T-cell (primary cell): ENCODE measurements at places on chromosomes 1 and 21. TPM values are rescaled to one million over a fixed set of nuclear protein-coding genes. Genes with fewer than 3 reads are reported as not detected.

- DNase-seq: no peak
Observed at GRCh38 chr1:103489935-103490334, 35.6 kb upstream of the RNPC3 start.

GRCh38 chr1:26697978-26698849 is 2.4 kb downstream of the ARID1A start:
- peak; percentile 40 for DNase-seq

GRCh38 chr1:181369416-181369815 is 113.9 kb upstream of the CACNA1E start:
- no peak for DNase-seq

DNA sequence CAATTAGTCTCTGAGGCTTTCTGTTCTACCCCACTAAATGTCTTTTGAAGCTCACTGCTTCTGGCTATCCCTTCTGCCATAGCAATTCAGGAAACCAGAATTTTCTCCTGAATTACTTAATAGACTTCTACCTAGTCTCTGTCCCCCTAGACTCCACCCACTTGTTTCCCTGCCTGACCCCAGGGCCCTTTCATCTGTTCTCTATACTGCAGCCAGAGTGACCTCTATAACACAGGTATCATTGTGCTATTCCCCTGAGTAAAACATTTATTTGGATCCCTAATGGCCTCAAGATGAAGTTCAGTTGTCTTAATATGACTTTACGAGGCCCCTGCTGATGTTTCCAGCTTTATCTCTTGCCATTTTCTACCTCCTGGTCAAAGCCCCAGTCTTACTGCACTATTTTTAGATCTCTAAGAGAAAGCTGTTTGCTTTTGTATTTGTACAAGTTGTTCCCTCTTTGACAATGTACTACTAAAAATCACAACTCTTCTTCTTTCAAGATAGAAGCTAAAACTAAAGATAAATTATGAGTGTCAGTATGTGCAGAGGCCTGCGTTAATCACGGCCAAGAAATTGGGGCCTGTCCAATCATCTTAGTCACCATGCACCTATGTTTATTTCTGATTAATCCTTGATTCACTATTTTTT is 54.5 kb downstream of the ATP1B1 start:
- DNase-seq: no peak

DNA sequence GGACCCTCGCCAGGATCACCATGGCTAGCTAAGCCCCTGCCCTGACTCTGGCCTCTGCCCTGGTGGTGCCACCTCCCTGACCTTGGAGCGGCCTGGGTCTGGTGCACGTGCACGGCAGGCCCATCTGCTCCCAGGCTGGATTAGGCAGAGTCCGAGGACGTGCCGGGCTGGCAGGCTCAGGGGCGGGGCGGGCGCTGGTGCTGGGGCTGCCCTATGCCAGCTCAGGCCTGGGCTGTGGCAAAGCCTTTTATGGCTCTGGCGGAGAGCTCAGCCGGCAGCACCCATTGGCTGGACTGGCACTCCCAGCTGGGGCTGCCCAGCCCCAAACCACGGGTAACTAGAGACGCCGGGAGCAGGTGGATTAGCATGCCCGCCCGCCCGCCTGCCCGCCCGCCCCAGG is 17.1 kb upstream of the EDN2 start:
- DNase-seq: no peak

DNA sequence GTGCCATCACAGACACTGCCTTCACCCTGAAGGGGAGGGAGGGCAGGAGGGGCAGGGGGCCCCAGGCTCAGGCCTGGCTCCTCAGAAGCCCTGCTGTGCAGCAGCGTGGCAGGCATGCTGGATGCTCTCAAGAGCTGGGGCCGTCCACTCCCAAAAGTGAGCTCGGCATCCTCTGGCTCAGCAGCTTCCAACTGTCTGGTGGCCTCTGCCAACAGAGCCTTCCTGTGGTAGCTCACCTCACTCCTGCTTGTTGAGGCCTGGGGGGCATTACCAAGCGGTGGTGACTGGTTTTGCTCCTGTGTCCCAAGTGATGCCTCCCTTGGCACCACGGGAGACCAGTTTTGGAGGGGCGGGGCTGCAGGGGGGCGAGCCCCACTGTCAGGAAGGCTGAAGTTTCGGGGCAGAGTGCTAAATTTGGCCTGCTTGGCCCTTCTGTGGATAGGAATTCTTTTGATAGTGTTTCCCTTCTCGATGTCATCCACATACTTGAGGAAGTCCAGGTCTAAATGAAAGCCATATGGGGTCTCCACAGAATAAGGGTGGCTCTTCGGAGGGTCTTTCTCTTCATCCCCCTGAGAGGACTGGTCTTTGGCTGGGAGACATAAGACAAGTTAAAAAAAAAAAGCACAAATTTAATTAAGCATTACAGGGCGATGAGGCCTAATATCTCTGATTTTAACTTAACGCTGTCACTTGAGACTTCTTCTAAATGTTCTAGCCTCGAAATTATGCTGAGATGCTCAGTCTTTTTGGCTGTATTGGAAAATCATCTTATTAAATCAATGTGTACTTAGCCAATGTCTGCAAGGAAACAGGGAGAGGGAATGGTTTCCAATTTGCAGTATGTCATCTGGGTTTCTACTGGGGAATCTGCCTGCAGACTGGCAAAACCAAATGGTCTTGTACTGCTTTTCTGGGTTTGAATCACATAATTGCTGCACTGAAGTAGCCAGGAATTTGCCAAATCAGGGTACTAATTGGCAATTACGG is 44.4 kb downstream of the KANK4 start:
- no peak for DNase-seq

DNA sequence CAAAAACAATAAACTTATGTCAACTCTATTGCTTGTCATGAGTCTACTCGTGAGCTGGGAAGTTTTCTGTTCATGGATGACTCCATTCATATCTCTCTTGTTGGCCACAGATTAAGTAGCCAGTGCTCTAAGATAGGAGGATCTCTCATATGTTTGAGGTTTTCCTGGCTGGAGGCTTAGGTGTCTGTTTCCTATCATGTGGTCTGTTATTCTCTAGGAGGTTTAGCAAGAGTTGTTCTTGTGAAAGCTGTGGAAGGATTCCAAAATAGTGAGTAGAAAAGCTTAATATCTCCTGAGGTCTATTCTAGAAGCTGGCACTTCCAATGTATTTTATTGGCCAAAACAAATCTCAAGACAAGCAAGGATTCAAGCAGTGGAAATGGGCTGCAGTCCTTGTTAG is 5.8 kb upstream of the KRTAP20-2 start:
- DNase-seq: no peak

DNA sequence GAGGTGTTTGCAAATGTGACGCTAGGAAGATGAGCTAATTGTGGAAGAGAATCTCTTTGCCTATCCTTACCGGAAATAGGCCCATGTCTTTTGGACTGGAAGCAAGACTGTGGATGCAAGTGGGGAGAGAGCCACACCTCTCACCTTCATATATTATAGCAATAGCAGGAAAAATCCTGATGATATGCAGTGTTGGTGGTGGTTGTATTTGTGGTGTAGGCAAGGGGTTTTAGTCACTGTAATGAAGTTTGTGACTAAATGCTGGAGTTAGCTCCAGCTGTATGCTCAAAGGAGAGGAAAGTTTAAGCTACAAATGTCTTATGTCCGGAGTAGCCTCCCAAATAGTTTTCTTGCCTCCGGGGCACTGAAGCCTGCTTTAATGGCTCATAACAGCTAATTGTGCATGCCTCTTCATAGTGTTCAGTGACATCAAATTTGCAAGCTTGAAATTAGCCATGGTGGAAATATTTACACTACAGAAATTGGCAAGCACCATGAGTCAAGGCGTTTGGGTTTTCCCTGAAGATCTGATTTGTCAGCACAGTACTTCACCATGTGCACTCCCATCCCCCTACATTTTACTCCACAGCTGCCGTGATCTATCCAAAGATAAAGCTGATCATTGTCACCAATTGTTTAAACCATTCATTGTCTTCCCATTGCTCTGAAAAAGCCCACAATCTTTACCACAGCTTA is 102.6 kb upstream of the ZNF644 start:
- DNase-seq: no peak

FAAH gene
- 10.0 TPM for total RNA-seq

GRCh38 chr1:163308811-163309210 is 12.9 kb upstream of the NUF2 start:
- DNase-seq: no peak

DNA sequence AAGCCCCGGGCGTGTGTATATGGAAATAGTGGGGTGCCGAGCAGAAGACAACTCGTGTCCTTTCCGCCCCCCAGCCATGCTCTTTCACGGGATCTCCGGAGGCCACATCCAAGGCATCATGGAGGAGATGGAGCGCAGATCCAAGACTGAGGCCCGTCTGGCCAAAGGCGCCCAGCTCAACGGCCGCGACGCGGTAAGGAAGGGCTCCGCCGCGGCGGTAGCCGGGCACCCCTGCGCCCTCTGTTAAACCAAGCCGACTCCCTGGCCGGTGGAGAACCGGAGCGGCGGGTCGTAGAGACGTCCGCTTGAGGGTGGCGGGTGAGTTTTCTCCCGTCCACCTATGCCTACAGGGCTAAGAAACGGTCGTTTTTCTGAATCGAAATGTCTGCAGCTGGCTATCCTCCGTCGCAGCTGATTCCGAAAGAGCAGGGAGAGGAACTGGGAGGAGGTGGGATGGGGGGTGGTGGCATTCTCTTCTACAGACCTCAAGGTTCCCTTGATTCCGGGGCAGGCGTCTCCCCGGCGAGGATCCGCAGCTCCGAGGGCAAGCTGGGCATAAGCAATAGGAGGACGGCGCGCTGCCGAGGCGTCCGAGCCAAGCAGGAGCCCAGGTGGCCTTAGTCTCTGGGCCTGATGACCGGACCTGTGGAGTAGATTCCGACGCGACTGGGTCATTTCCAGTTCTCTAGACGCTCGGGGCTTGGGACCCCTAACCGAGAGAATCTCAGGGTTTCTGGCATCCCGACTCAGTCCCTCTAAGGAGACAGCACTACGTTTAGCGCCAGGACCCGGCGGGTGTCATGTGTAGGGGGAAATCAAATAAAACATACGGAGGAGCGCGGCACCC is 856 bp downstream of the LHX9 start:
- no peak for DNase-seq

GRCh38 chr1:4529446-4530165 is 124.8 kb upstream of the AJAP1 start:
- DNase-seq: no peak

DNA sequence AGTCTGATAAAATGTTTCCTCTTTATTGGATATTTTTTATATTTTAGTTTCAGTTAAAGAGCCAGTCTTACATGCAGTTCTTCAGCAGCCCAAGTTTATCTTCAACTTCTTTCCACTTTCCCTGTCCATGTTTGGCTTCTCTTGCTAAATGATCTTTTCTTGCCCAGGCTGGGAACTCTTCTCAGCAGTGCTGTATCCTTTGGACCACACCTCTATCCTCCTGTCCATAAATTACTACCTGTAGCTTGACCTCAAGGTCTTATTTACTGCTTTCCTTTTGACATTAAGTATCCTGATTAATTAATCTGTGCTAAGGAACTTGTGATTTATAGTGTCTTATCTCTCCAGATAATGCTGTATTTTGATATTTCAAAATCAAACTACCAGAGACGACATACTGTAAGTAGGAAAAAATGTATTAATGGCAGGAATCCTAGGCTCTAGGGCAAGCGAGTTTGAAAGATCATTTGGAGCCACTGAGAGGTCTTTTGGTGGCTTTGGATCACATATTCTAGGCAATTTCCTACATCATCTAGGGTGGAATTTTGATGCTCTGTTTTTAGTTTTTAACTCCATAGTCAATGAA is 20.5 kb upstream of the PDC start:
- DNase-seq: no peak

GRCh38 chr1:1927751-1928150 is 8.7 kb upstream of the TMEM52 start:
- no peak for DNase-seq

DNA sequence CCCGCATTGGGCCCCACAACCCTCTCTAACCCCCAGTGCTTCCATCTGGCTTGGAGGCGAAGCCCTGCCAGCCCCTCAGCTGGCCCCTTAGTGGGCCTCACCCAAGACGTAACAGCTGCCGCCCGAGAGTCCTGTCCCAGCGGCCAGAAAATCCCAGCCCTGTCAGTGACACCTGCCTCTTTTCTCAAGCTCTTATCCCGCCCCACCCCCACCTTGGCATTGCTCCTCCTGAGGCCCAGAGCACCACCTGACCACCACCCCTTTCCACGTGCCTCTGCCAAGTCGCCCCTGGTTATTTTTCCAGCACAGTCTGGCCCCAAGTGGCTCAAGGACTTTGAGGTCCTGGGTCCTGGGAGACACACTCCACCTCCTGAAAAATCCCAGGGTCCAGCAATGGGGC is 5.9 kb upstream of the CTRC start:
- no peak for DNase-seq

DNA sequence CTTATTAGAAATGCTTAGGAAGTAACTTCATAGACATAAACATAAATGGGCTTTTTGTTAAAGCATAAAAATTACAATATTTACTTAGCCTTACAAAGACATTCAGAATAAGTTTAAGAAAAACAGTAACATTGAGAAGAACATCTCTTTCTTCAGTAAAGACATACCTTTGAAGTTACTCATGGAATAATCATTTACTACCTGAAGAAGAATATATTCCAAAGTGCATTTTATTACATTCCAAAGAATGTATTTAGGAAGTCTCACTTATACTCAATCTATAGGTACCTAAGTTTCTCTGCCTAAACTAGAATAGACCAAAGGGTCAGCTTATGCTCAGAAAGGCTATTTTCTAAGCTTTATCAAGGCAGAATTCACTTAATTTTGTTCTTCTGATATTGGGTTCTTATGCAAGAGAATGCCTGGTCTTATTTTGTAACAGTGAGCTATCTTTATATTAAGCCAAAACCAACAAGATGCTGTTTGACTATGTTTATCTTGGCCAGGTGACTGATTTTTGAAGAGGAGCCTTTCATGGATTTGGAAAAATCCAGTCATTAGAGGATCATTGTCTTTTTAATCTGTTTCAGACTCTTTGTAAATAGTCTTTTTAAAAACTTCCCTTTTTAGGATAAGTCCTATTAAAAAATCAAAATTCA is 110.1 kb downstream of the OLFML2B start:
- no peak for DNase-seq

SLC44A5 gene
- 2.4 TPM for total RNA-seq

- no peak for DNase-seq
Observed at GRCh38 chr1:160177667-160178066, 12.7 kb upstream of the CASQ1 start.

DNA sequence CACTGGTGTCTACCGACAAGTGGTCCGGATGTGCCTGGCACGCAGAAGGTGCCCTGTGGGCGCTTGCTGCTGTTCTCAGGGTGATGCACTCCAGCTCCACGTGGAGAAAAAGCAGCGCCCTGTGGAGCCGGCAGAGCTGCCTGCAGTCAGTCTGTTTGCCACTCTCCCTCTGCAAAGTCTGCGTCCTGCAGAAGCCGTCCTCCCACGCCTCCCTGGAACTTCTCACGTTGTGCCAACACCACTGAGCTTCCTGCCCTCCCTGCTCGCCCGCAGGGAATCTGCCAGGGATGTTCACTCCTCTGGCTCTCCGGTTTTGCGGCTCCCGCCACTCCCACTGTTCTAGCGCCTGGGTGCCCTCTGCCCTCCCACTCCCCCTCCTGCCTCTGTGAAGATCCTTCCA is 19.8 kb upstream of the UBXN10 start:
- DNase-seq: no peak

MAP10 gene
- total RNA-seq: 2.2 TPM

DNA sequence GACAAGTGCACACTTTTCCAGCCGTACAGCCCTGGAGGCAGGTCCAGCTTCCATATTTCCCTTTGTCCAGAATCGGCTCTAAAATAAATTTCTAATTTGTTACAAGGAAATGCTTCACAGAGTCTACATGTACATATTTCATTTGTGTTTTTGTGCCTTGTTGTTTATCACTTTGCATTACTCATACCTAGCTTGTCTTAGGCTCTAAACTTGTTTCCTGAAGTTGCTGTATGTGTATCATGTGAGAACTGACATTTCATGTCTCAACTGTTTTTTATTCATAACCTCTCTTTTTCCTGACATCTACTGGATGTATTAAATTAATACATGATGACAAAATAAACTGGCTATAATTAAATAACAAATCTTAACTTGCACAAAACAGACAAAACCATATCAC is 7.5 kb downstream of the CYYR1 start:
- DNase-seq: no peak

PRPF38A gene
- 64.7 TPM for total RNA-seq
